Mesothelial cell of epicardium (in vitro differentiated cells): ENCODE measurements at places on chromosomes 5 and 9.
A peak's percentile ranks its signal among the peaks of the same experiment; 100 is the strongest.

GRCh38 chr9:16143947-16144890 lies 591.4 kb downstream of the CCDC171 start:
- no peak for DNase-seq

GRCh38 chr5:38878391-38879077 lies 32.7 kb downstream of the OSMR start:
- no peak for DNase-seq

DNA sequence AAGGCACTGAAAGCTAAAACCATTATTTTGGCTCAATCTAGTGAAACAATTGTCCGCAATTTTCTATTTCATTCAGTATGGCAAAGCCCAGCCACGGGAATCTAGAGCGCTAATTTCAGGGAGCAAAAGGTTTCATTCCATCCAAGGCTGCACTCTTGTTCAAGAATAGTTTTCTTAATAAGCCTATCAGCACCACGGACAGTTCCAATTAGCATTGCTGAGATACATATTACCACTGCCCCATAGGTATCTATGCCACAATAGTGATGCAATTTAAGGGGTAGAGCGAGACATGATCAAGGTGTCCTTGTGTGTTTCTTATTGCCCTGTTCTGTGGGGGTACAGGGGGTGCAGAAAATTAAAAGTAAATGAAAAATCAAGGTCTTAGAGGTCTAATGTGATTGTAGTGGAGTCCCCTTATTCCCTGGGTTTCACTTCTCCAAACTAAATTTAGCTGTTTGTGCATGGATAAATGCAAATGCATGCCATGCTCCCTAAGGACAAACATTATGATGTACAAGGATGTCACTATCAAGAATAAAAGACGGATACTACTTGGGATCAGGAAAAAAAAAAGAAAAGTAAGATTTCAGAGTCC lies 45.5 kb downstream of the SPOCK1 start:
- no peak for DNase-seq

DNA sequence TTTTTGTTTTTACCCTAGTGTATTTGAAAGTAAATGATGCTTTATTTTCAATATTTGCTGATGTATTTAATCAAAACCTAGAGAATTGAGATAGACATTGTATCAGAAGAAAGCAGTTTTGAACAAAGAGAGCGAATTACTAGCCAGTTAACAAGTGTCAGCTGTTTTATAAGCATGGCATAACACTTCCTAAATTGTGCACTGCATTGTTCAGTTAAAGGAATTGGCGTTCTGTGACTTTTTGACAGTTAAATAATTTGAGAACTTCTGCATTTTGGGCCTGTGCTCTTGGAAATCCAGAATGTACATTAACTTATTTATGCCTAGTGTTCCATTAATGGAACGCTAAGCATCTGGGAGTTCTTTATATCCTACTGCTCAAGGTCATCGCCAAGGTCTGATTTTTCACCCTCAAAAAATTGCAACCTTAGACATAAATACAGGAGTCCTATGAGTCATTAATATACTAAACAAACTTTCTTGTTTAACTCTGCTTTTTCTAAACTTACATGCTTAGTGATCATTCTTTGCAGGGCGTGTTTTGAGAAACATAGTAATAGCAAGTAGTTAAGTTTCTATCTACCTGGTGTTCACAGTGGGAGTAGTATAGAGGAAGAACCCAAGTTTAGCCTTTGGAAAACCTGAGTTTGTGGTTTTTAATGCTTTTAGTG lies 31.1 kb downstream of the RASA1 start:
- no peak for DNase-seq

DNA sequence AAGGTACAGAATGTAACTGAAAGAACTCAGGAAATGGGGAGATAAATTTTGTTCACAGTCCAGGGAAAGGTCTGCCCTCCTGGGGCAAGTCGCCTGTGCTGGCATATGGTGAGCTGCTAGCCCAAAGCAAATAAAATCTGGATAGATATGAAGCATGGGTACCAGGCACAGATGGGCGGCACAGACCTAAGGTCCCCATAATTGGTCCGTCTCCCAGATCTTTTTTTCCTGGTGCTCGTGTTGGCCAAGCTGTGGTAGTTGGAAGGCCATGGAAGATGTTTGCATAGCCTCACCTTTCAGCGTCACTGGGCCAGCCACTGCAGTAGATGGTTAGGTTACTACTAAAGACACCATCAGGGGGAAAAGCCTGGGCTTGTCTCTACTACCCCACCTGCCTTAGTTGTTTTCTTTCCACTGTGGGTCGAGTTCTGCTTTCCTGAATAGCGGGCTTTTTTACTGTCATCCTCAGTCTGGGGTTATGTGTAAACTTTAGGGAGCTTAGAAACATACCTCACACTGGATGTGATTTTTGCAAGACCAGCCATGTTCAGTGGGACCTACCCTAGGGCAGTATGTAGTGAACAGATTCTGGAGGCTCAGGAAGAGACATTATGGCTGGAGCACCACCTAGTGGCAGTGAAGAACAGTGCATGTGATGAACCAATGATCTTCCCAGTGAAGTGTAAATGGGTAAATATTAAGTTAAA lies 24.2 kb upstream of the GLRX start:
- peak; percentile 73 for DNase-seq

- DNase-seq = no peak
Observed at GRCh38 chr5:53418409-53418808, 62.0 kb upstream of the FST start.

DNA sequence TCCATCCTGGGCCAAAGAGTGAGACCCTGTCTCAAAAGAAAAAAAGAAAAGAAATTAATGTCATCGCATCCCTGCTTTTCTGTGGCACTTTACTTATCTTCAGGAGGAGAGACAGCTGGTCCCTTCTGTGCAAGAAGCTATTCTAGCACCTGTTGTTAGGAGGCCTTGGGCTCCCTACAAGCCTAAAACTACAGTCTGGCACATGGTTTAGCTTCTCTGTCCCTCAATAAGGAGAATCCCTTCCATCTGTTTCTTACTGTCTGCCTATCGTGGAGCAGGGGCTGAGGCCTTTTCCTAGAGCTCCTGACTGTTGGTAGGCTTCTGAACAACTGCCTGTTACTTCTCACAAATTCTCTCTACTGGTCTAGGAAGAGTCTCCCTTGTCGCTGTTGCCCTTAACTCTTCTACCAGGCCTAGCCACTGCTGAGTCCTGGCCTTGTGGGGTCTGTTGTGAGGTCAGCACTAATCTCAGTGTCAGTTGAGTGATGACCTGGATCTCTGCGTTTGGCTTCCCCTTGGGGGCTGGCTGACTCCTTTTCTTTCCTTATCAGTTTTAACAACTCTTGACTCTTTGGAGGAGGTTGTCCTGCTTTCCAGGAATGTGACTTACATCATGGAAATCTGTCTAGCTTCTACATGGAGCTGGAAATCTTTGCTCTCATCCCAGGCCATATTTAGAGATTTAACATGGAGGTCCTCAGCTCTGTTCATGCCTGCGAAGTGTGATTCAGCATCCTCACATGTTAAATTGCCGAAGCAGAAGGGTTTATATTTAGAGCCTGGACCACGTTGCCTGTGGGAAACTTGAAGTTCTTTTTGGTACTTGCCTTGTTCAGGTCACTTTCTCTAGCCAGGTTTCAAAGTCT lies 5.7 kb upstream of the GARNL3 start:
- DNase-seq = no peak

DNA sequence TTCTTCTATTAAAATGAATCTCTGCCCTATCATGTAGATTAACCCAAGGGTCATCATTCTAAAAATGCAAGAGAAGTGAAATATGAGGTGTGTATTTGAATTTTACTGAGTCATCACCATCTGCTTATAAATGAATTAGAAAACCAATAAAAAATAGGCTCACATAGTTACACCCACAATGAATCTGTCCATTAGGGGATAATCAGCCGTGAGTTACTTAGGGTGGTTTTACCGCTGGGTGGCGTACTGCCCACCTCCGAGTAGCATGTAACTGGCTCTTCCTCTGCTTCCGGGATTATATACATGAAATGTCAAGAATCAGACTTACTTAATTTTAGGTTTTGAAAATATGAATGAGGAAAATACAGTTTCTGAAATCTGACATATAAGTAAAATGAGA lies 332.9 kb upstream of the CCNG1 start:
- no peak for DNase-seq

- no peak for DNase-seq
Observed at GRCh38 chr9:131008909-131009618, at the start of gene LAMC3. LAMC3 (plus strand) TSS chr9:131009174; CDS start chr9:131009215, 41 bp downstream.

DNA sequence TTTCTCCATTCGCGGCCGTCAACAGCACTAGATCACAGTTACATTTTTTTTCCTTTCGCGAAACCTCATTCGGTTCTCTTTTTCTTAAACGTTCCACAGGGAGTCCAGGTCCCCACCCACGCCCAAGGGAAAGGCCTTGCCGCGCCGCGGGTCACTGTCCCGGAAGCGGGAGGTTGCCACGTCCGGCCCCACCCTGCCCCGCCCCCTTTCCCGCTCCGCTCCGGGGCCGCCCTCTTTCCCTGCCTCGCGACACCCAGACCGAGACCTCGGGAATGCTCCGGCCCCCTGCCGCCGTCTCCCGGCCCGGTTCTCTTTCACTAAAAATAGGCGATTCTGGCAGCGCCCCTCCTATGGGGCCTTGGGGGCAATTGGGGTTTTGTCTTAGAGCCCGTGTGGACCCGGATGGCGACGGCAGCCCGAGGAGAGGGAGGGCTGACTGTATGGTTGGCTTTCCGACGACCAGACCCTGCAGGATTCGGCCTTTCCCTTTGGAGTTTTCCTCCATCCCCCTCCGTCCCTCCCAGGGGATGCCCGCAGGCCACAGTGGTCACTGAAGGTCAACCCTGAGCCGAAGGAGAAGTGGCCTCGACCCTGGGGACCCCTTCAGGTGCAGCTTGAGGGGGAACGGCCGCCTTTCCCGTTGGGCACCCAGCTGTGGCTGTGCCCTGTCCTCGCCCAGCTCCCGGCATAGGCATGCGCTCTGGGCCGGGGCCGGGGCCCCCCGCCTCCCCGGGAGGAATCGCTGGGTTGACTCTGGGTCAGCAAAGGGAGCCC lies 2.8 kb upstream of the RACK1 start:
- peak; percentile 85 for DNase-seq
